Activated naive CD4-positive, alpha-beta T cell treated with Interleukin-2 at 50 U/mL for 16 hours (primary cell): ENCODE measurements at places on chromosomes 2 and 18.

DNA sequence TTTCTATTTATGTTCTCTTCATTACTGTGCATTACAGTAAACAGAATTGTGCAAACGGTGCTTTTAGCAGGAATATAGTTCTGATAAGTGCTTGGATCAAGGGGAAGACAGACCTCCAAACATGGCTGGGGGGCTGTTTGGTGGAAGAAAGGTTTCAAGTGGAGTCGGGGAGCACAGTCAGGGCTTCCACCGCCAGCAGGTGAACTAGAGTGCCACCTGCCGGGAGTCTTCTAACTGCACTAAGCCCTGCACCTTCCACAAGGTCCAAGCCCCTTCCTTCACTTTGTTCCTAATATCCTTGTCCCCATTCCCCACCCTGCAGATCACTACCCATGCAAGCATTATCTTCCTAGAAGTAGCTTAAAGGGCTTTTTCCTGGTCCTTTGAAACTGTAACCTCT lies 11.1 kb downstream of the ONECUT2 start:
- DNase-seq = no peak

DNA sequence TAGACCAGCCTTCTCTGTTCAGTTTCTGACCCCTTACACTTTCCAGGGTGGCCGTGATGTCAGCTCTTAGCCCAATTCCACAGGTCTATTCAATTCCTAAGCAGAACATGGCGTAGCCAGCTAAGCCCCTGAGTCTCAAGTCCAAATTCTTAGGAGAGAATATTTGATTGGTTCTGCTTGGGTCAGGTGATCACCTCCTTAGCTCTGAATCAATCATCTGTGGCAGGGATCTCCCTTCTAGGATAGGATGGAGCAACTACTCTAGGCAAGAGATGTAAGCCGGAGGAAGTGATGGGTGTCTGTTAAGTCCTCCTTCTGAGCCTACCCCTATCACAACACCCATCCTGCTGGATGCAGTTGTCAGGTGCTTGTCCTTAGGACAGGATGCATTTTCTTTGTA lies 11.1 kb downstream of the UCN start:
- no peak for DNase-seq

GRCh38 chr2:7102826-7103225 lies 185.6 kb downstream of the RNF144A start:
- DNase-seq = no peak

DNA sequence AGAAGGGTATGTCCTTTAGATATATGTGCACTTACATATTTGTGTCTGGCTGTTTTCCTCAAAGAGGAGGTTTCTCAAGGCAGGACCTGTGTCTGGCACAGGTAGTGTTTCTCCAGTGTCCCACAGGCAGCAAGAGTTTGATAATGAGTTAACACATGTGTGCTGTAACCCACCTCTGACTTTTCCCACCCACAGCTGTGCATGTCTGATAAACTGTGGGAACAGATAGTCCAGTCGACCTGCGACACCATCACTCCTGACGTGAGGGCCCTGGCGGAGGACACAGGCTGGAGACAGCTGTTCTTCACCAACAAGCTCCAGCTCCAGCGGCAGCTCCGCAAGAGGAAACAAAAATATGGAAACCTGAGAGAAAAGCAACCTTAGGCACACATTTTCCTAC lies 58.2 kb downstream of the SLC16A14 start:
- DNase-seq = no peak

GRCh38 chr2:42569116-42569711 lies 782 bp downstream of the MTA3 start:
- DNase-seq = peak; percentile 14
